Glutamatergic neuron (in vitro differentiated cells): ENCODE measurements at places on chromosomes 13 and 19.
A peak's percentile ranks its signal among the peaks of the same experiment; 100 is the strongest.

GRCh38 chr13:36344886-36345437, 1.2 kb downstream of the SPART start:
- H3K4me1 ChIP-seq: peaks cover 5% of the 10 kb centered on the region
- H3K36me3 ChIP-seq: no peaks in the 10 kb centered on the region
- peak overlapping the region; percentile 89 for H3K4me3 ChIP-seq
- no peak overlapping the region for H3K27ac ChIP-seq
- H3K27me3 ChIP-seq: peaks cover 3% of the 10 kb centered on the region
- DNase-seq: no peak

DNA sequence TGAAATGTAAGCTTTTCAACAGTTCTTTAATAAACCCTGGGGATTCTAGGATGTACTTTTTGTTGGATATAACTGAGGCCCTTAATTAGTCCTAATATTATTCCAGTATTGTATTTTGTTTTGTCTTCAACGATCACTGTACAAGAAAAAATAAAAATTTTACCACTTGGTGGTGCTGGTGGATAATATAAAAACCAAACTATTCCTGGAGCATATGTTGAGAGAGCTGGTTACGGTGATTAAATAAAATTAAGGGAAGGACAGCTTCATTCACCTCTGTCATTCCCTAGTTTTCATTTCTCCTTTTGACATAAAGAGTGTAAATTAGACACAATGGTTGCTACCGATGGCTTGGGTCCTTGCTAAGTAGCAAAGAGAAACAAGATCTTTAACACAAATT, 598.6 kb upstream of the PCDH20 start:
- H3K4me1 ChIP-seq: no peaks in the 10 kb centered on the region
- DNase-seq: no peak
- H3K36me3 ChIP-seq: no peaks in the 10 kb centered on the region

GRCh38 chr19:1860042-1860775, 3.2 kb downstream of the KLF16 start:
- H3K27me3 ChIP-seq: peaks cover 11% of the 10 kb centered on the region
- peak; percentile 67 for DNase-seq
- H3K27ac ChIP-seq: no peak overlapping the region
- peaks cover 6% of the 10 kb centered on the region for H3K4me1 ChIP-seq
- peak overlapping the region; percentile 30 for H3K4me3 ChIP-seq

- H3K27me3 ChIP-seq: peaks cover 8% of the 10 kb centered on the region
- no peak overlapping the region for H3K27ac ChIP-seq
- H3K4me3 ChIP-seq: no peak overlapping the region
- H3K4me1 ChIP-seq: peaks cover 20% of the 10 kb centered on the region
Observed at GRCh38 chr13:114096031-114096485, 36.4 kb downstream of the RASA3 start.

DNA sequence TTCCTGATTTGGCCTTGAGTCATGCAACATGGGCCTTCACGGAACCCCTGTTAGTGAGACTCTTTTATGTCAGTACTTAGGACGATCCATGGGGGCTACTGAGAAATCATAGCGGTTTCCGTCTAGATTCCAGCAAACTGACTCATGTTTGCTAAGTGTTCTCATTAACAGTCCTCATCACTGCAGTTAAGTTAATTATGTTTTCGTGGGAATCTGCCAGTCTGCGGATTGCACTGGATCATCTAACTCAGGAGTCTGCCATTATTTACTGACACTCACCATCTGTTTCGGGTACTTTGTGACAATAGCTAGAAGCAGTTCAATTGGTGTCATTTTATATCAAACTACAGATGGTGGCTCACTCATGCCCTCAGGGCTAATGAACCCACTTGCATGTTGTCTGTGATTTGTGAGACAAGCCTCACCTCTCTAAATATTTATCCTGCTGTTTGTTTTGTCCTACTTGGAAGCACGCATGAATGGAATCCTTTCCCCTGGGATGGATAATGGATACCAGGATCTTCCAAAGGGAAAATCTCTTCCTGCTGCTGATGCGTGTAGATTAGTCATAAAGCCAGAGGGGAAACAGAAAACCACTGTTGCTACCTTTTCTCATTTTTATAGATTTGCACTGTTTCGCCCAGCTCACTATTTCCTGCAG, 61.8 kb downstream of the RAB20 start:
- H3K27ac ChIP-seq: peak overlapping the region; percentile 79
- H3K27me3 ChIP-seq: peaks cover 6% of the 10 kb centered on the region
- DNase-seq: peak; percentile 45
- peak overlapping the region; percentile 7 for H3K4me3 ChIP-seq

DNA sequence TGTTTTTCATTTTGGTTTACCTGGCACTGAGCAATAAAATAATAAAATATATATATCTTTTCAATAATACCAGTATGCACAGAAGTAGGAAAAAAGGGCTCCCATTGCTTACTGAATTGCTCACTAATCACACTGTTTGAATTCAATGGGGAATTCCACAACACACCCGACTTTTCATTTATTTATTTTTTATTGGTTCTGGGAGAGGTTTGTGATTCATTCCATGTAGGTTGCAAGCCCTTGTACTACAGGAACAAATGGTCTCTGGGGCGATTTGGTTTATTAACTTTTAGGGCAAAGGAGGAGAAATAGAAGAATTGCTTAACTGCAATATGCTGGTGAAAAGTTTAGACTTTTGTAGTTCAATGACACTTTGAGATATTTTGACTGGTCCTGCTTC, 207.4 kb downstream of the DCT start:
- no peak for DNase-seq
- no peaks in the 10 kb centered on the region for H3K4me1 ChIP-seq
- H3K36me3 ChIP-seq: peaks cover 4% of the 10 kb centered on the region
- no peak overlapping the region for H3K27ac ChIP-seq

GRCh38 chr13:30857018-30857417, 49.1 kb upstream of the MEDAG start:
- H3K4me3 ChIP-seq: no peak overlapping the region
- H3K36me3 ChIP-seq: no peaks in the 10 kb centered on the region
- no peak for DNase-seq
- no peaks in the 10 kb centered on the region for H3K4me1 ChIP-seq
- peaks cover 11% of the 10 kb centered on the region for H3K27me3 ChIP-seq

DNA sequence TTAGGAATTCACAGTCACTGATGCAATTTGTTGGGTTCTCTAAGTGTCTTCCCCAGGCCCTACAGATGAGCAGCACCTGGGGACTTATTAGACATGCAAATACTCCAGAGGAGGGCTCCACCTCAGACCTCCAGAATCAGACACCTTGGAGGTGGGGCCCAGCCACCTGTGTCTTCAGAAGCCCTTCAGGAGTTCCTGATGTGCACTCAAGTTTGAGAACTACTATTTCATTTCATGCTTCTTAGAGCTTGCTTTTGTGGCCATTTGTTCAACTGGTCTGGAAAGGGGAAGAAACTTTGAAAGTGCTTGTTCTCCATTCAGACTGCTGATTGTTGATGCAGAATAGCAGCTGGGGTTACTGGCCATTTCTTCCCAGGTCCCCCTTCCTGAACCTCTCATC, 472.0 kb downstream of the COG6 start:
- DNase-seq: no peak
- H3K4me1 ChIP-seq: no peaks in the 10 kb centered on the region
- no peak overlapping the region for H3K27ac ChIP-seq
- H3K36me3 ChIP-seq: no peaks in the 10 kb centered on the region
- H3K27me3 ChIP-seq: no peaks in the 10 kb centered on the region

DNA sequence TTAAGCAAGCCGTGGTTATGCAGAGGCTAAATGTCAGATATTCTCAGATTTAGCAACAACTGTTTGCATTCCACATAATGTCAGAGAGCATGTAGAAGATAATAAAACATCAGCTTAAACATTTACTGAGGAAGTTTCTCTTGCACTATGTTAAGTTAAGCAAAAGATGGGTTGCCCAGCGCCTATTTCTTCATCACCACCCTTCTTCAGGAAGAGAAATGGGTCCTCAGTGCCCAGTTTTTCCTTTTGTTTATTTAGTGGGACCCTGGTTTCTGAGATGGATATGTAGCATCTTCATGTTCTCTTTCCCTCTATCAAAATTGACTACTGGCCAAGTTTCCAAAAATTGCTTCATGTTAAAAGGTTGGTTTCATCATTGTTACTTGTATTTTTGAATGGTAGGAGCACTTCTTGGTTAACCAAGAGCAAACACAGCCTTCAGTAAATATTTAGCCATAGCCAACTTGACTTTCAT, 356.8 kb downstream of the RFC3 start:
- H3K4me3 ChIP-seq: no peak overlapping the region
- H3K27ac ChIP-seq: no peak overlapping the region
- peaks cover 21% of the 10 kb centered on the region for H3K4me1 ChIP-seq
- H3K36me3 ChIP-seq: no peaks in the 10 kb centered on the region

DNA sequence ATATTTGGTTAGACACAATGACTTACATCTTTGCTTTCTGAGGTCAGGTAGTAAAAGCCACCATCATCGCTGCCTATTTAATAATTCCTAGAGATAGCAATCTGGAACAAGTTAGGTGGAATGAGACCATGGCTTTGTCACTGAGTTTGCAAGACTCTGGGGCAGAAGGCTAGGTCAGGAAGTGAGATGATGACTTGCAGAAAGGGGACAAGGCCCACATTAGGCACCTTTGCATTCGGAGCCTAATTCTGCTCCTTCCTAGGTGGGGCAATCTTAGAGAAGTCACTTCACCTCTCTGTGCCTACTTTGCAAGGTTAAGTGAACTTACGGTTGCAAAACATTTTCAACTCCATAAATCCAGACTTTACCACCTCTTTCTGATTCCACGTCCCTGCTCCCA, 10.3 kb downstream of the EDDM13 start:
- H3K4me1 ChIP-seq: no peaks in the 10 kb centered on the region
- peaks cover 4% of the 10 kb centered on the region for H3K27me3 ChIP-seq
- no peak overlapping the region for H3K4me3 ChIP-seq
- peaks cover 6% of the 10 kb centered on the region for H3K36me3 ChIP-seq
- no peak for DNase-seq

DNA sequence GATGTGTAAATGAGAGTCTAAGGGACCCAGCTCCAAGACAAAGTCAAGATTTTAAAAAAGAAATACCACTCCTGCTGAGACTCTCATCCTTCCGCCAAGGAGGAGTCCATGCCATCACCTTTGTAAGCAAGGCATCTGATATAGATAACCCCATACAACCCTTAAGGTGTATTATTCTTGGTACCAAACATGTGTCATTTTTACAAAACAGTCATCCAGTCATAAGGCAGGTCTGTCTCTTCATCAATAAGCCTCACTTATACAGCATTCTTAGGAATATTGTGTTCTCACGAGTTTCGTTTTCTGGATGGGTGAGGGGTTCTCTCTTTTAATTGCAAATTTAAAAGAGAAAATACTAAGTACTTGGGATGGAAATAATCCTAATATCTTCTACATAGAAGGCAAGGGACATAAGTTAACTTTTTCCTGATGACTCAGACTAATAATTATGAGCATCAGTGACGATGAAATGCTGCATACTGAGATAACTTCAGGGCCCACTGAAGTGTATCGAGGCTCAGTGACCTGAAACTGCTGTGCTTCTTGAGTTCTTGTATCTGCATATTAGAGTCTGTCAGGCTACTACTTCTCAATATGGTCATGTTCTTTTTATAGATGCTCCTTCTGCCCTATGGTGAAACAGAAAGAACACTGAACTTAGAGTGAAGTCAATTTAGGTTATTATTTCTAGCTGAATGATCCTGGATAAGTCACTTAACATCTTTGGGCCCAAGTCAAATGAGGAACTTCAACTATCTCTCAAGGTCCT, 166.6 kb downstream of the KLF12 start:
- no peak overlapping the region for H3K27ac ChIP-seq
- H3K4me1 ChIP-seq: peaks cover 9% of the 10 kb centered on the region
- H3K36me3 ChIP-seq: no peaks in the 10 kb centered on the region
- no peak for DNase-seq

GRCh38 chr13:49020328-49020727, 44.6 kb downstream of the FNDC3A start:
- no peaks in the 10 kb centered on the region for H3K27me3 ChIP-seq
- H3K4me3 ChIP-seq: no peak overlapping the region
- peaks cover 13% of the 10 kb centered on the region for H3K36me3 ChIP-seq
- peaks cover 2% of the 10 kb centered on the region for H3K4me1 ChIP-seq
- H3K27ac ChIP-seq: no peak overlapping the region

DNA sequence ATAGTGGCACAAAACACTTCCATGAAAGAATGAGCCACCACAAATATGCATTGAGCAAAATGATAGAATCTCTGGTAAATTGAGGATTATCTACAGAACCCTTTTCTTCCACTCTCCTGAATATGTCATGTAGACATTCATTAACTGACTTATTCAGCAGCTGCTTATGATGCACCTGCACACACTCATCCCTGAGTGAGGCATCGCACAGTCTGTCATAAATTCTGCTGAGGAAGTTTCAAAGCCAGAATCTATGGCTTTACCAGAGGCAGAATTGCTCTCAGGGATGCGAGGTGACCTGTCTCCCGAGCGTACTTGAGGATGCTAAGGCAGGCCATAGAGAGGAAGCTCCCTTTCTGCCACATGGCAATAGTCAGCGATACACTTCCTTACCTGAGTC, 1090.2 kb downstream of the UQCRFS1 start:
- peaks cover 8% of the 10 kb centered on the region for H3K4me1 ChIP-seq
- no peak overlapping the region for H3K27ac ChIP-seq
- DNase-seq: no peak
- H3K36me3 ChIP-seq: no peaks in the 10 kb centered on the region
- no peak overlapping the region for H3K4me3 ChIP-seq

GRCh38 chr19:4362831-4363545, 19.6 kb downstream of the MPND start:
- DNase-seq: no peak
- H3K36me3 ChIP-seq: no peaks in the 10 kb centered on the region
- no peak overlapping the region for H3K4me3 ChIP-seq
- H3K27ac ChIP-seq: peak overlapping the region; percentile 33

- H3K27ac ChIP-seq: no peak overlapping the region
- no peaks in the 10 kb centered on the region for H3K27me3 ChIP-seq
- no peaks in the 10 kb centered on the region for H3K36me3 ChIP-seq
- no peak overlapping the region for H3K4me3 ChIP-seq
Observed at GRCh38 chr13:43933378-43933777, 53.7 kb downstream of the LACC1 start.

- peaks cover 7% of the 10 kb centered on the region for H3K4me1 ChIP-seq
- H3K27ac ChIP-seq: no peak overlapping the region
- H3K27me3 ChIP-seq: peaks cover 3% of the 10 kb centered on the region
- no peak for DNase-seq
Observed at GRCh38 chr13:30314562-30314961, 7.2 kb upstream of the KATNAL1 start.

- no peaks in the 10 kb centered on the region for H3K27me3 ChIP-seq
- no peak overlapping the region for H3K4me3 ChIP-seq
- no peaks in the 10 kb centered on the region for H3K36me3 ChIP-seq
- no peak overlapping the region for H3K27ac ChIP-seq
- peak; percentile 28 for DNase-seq
Observed at GRCh38 chr13:50969691-50970090, 60.1 kb downstream of the RNASEH2B start.

DNA sequence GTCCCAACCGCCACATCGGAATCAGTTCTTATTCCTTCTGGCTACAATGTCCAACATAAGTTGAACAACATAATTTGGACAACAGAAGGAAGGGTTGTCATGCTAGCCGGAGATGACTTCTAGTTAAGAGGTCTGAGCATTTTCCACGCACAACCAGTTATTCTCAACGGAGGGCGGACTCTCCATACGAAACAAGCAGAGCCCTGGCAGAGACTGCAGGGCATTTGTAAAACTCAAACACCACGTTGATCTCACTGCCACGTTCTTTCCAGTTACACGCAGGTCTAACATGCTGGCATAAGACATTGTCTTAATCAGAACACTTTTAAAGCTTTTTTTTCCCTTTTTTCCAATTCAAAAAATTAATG, 38.3 kb upstream of the DCUN1D2 start:
- H3K36me3 ChIP-seq: peaks cover 3% of the 10 kb centered on the region
- no peak overlapping the region for H3K4me3 ChIP-seq
- no peak overlapping the region for H3K27ac ChIP-seq
- no peaks in the 10 kb centered on the region for H3K27me3 ChIP-seq
- no peak for DNase-seq
